Activated CD4-positive, alpha-beta T cell treated with anti-CD3 and anti-CD28 coated beads for 48 hours (primary cell): ENCODE measurements at places on chromosomes 11 and 22.

- DNase-seq: no peak
These were observed 41.8 kb upstream of the PRODH start for GRCh38 chr22:18977824-18978425.

- peak; percentile 32 for DNase-seq
These were observed 39.0 kb upstream of the MMP20 start for GRCh38 chr11:102664001-102664752.

DNA sequence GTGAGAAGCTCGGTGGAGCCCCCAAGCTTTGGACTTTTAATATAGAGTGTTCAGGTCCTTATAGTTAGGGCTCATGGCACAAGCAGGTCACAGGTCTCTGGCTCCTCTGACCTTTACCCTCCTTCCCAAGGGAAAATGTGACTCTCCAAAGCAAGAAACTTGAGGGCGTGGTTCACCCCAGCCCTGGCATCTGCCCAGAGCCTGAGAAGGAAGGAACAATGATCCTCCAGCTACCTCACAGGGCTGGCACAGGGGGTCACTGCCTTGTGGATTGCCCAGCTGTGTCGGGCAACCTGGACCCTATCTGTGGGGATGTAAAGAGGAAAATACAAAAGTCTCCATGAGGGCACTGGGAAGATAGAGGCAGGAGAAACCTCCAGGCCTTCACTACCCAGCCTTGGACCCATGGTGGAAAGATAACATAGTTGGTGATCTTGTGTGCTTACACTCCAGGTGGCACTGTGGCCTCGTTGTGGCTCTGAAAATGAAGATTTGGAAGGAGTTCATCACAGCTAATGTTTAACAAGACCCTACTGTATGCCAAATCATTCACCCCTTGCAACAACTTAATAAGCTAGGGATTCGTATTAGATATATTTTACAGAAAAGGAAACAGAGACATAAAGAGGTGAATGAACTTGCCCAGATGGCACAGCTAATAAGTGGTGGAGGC, 3.8 kb upstream of the ZNF195 start:
- DNase-seq: no peak

DNA sequence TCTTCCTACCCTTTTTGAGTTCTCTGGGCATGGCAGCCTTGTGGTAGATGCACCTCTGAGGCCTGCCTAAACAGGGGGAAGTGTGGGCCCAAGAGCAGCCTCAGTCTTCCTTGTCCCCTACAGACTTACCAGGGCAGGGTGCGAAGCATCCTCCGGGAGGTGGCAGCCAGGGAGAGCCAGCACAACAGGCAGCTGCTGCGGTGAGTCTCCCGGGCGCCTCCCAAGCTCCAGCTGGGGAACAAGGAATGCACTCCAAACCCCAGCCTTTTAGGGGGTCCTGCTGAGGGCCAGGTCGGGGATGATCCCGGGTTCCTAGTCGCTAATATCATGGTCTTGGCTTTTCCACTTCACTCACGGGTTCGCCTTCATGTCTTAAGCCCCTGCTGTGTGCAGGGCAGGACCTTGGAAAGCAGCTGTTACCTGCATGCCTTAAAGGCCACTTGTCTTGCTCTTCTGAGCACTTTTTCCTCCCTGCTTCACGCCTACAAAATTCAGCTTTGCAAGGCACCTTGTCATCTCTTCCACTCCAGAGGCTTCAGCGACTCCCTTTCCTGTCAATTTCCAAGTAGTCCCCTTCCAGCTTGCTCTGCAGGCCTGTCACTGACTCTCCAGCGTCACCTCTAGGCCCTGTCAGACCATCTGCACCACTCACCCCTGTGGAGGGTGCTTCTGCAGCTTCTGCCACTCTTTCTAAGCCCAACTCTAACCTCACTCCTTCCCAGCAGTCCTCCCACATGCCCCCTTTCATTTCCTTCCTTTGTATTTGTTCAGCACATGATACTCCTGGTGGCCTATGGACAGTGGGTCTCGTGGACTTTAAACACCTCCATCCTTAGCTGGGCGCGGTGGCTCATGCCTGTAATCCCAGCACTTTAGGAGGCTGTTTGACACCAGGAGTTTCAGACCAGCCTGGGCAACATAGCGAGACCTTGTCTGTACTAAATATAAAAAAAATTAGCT, 57.0 kb downstream of the PISD start:
- peak; percentile 1 for DNase-seq

- DNase-seq: no peak
These were observed 297.4 kb downstream of the OPCML start for GRCh38 chr11:133234883-133235282.

GRCh38 chr22:21753374-21754111, 17.9 kb upstream of the YPEL1 start:
- DNase-seq: no peak

GRCh38 chr11:15072551-15073143, 746 bp upstream of the CALCB start:
- no peak for DNase-seq

- no peak for DNase-seq
These were observed 550.7 kb downstream of the INSC start for GRCh38 chr11:15665368-15665871.

- DNase-seq: no peak
These were observed 174.4 kb upstream of the NARS2 start for GRCh38 chr11:78748918-78749690.

DNA sequence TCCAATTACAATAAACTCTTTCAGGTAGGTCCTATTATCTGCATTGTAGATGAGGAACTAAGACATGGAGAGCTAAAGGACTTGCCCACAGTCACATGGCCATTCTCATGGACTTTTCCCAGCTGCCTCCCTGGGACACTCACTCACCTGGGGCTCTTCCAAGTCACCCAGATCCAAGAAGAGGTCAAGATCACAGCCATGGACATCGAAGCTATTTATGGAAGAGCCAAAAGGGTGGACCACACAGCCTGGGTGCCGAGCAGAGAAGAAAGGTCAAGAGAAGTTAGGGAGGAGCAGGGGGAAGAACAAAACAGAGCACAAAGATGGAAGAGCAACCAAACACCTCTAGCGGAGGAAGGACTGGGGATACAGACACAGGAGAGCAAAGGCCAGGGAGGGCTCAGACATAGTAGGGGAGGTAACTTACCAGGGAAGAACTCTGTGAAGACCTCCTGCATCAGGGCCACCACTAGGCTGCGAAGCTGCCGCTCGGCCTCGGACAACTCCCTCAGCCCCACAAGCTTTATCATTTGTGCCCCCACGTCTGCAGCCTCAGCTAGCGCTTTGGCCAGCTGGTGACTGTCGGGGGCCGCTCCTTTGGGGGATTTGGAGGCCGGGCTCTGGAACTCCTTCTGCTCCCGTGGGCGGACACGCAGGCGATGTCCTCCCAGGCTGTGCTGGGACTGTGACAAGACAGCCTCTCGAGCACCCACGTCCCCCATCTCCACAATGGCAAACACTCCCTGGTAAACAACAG, 7.4 kb upstream of the EEF1G start:
- DNase-seq: no peak

DNA sequence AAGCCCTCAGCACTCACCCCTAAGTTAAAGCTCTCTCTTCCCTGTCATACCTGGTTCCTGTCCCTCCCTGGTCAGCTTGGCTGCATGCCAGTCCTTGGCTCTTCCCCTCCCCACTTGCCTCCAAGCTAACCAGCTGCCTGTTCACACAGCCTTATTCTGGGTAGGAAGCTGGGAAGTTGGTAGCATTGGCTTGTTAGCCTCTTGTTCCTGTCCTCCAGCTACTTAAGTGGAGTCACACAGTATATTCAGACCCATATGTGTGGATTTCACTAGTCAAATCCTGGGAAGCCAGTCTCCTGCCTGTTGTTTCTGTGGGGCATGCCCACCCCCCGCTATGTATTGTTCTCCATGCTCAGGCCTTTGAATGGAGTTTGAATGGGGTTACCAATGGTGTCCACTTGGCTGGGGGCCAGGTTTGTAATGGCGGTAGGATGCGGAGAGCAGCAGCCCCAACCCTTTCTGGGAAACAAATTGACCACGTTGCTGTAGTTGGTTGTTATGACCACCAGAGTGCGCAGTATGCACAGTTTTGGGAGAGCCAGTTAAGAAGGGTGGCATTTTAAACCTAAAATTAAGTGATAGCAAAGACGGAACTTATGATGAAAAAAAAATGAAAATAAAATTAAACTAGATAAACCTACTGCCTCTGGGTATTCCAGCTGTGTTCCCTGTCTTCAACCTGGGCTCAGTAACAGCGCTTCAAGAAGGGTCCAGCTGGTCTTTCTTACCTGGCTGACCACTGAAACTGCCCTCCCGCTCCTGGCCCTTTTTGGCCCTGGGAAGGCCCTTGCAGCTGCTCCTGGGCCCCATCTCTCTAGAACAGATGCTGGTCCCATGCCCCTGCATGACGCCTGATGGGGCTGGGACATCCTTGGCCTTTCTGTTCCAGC, 10.7 kb upstream of the RPS3 start:
- peak; percentile 81 for DNase-seq

DNA sequence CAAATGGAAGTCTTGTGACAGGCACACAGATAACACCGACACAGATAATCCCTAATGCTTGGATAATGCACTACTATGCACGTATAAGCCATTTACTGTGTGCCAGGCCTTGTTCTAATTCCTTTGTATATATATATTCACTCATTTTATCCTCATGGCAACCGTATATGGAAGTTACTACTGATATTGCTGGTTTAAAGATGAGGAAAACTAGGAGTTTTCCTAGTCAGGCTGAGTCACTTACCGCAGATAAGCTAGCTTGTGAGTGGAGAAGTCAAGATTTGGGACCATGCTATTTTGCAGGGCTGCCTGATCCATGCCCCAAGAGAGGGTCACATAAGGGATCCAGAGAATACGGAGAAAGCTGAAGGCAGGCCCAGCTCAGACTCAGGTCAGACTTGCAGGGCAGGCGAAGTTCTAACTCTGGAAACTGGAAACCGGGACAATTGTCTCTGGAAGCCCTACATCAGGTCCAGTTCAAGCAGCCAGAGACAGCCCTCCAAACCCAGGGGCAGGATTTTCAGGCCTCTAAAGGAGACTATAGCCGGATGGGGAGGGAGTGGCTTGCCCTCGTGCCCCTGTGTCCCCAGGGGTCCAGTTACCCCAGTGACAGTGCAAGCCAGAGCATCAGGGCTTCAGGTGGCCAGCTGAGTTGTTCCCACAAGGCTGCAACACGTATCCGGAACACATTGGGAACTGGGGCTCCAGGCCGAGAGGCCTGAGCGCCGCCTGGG, 534.8 kb downstream of the INSC start:
- DNase-seq: no peak

DNA sequence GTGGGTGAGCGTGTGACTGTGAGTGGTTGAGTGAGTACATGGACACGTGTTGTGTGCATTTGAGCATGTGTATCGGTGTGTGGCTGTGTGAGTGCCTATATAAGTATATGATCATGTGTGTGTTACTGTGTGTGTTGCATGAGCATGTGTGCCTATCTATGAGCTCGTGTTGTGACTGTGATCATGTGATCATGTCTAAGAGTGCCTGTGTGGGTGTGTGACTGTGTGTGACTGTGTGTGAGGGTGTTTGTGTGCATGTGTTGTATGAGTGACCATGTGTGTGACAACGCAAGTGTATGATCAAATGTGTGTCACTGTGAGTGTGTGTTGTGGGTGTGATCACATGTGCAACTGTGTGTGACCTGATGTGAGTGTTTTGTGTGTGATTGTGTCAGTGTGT, 88.8 kb downstream of the UBASH3B start:
- DNase-seq: no peak

GRCh38 chr22:28514321-28514821, 165.3 kb downstream of the TTC28 start:
- no peak for DNase-seq

GRCh38 chr11:10862446-10862845, 4.6 kb upstream of the ZBED5 start:
- DNase-seq: no peak

DNA sequence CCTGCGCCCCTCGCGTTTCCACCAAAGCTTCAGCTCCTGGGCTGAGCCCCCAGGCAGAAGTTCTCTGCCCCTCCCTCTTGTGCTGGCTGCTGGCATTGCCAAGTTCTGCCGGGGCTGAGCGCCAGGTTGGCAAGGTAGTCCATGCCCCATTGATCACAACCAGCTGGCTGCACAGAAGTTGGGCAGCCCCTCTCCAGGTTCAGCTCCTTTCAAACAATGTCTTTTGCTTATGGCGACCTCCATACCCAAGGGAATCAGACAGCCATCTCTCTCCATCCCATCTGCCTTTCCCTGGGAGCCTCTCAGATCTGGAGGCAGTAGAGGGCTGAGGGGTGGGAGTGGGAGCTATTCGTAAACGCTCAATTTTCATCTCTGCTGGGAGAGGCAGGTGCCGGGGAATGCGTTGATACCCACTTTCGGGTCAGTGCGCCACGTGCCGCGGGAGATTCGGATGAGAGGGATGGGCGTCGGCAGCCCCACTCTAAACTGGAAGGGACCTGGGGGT, 1.5 kb downstream of the ADAMTS8 start:
- DNase-seq: no peak

GRCh38 chr11:20117291-20117690, 43.0 kb downstream of the DBX1 start:
- no peak for DNase-seq

DNA sequence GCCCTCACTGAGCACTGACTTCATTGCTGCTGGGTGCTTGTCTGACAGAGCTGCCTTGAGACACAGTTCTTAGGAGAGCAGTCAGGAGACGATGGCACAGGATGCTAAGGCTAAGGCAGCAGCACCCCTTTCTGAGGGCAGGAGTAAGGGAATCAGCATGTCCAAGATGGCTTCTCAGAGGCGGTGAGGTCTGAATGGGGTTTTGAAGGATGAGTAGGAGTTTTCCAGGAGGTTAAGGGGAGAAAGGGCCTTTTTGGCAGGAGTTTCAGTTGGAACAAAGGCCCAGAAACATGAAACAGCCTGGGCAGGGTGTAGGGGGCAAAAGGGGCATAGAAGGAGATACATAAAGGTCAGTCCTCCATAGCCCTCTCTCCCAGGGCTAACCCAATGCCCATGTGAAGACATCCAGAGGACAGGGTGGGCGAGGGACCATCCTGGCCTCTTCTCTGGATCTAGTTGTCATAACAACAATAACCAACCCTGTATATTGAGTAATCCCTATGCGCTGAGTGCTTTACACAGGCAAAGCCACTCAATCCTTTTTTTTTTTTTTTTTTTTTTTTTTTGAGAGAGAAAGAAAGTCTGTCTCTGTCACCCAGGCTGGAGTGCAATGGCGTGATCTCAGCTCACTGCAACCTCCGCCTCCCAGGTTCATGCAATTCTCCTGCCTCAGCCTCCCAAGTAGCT, 19.0 kb downstream of the CYTH4 start:
- DNase-seq: no peak

- no peak for DNase-seq
These were observed 3.8 kb downstream of the APOBEC3D start for GRCh38 chr22:39024519-39025308.

DNA sequence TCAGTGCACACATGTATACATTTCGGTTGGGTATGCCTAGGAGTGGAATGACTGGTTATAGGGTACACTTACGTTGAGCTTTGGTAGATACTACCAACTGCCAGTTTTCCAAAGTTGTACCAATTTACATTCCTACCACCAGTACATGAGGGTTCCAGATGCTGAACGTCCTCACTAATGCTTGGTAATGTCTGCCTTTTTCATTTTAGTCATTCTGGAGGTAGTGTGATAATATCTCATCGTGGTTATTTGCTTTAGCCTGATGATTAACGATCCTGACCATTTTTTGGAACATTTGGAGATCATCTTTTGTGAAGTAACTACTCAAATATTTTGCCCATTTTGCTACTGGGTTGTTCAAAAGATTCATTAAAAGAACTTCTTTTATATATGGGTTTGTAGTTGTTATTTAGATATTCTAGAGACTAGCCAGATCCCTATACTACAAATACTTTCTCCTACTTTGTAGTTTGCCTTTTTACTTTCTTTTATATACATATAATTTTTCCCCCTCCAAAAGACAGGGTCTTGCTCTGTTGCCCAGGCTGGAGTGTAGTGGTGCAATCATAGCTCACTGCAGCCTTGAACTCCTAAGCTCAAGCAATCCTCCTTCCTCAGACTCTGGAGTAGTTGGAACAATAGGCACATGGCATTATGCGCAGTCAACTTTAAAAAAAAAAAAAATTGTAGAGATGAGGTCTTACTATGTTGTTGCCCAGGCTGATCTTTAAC, 62.1 kb downstream of the RBFOX2 start:
- no peak for DNase-seq
